Activated gamma-delta T cell (primary cell): ENCODE measurements at places on chromosomes 2 and 18.

DNA sequence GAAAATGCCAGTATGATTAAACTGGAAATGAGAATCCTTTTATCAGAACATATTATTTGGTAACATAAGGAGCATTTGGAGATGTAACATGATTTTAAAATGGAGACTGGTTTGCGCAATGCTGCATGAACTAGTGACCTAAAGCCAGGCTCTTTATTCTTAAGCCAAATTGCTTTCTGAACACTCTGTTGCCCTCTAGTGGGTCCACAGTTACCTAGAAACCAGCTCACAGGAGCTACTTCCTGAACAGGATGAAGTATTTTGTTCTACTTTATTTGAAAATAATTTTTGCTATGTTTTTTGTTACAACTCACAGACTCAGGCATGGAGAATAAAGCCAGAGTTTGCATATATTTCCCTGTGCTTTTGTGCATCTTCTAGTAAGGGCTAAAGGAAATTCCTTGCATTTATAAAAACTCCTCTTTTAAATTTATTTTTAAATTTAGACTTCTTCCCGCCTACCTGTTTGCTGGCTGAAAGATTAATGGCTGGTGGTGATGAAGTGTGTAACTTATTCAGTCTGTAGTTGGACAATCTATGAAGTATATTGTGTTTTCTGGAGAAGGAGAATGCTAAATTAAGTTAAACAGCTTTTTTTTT is 146.7 kb downstream of the PARD3B start:
- DNase-seq = no peak

DNA sequence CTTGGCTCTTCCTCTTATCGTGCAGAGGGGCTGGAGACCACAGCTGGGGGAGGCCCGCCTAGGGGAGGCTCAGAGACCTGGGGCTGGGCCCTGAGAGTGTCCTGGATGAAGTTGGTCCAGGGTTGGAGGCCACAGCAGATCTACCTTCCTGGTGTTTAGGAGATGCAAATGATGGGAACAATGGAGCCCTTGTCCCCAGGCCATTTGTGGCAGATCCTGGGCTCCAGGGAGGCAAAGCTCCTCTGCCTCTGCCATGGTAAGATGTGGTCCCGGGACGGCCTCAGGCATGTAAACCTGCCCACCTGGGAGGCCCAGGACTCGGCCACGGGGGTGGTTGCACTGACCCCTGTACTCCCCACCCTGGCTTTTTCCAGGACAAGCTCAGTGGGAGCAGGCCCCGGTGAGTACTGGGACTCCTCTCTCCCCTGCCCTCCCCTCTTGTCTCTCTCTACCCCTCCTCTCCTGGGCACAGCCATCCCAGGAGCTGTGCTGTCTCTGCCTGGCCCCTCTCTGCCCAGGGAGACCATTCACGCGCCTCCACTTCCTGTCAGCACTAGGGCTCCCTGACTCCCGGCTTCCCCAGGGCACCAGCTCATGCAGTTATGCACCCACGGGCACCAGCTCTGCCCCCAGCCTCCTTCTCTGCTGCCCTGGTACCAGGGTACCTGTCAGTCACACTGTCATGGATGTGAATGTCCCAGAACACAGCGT is 10.9 kb downstream of the SH2D6 start:
- no peak for DNase-seq

- no peak for DNase-seq
Measured at GRCh38 chr2:46488389-46488788, 9.0 kb downstream of the TMEM247 start.

DNA sequence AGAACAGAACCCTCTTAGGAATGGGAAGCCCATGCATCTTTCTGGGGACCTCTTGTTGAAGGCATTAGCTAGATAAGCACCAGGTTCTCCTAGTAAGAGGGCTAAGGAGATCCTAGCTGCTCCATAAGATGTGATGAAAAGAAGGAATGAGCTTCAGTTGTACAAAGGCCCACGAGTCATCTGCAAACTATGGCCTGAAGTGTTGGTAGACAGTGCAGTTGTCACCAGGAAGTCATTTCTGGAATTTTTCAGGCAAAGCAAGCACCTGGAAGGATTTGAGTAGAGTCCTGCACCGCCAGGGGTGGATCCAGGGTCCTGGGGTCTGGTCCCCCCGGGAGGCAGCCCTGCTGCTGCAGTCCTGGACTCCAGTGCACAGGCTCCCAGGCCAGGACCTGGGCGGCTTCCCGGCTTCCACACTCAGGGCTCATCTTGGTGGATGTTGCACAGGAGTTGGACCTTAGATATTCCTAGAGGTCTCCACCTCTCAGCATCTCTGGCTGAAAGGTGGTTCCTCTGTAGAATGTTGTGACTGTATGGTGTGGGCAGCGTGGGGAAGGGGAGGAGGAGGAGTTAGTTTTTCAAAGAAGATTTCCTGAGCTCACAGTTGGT is 85.3 kb downstream of the LDLRAD4 start:
- DNase-seq = no peak

- DNase-seq = no peak
Measured at GRCh38 chr2:200376513-200377354, 70.2 kb downstream of the SPATS2L start.

DNA sequence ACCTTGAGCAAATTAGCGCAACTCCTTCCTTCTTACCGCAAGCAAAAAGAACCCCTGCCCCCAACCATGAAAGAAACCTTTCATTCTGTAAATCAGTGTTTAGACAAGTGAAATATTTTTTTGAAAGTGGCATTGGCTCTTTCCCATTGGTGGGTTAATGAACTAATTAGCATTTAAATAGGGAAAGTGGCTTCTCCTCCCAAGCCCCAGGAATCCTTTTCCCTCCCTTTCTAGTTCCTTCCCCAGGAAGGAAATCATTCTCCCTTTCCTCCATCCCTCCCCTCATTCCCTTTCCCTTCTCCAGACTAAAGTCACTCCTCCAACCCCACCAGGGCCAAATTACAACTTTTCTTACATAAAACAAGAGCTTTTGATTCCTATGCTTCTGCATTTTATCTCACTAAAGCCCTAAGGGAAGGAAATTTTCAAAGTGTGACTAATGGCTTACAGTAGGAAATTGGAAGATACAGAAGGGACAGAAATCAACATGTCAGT is 22.9 kb upstream of the TYMS start:
- no peak for DNase-seq

GRCh38 chr2:229370509-229370908 is 99.4 kb upstream of the PID1 start:
- no peak for DNase-seq

GRCh38 chr2:9100080-9100876 is 96.8 kb upstream of the MBOAT2 start:
- DNase-seq = no peak

GRCh38 chr2:209845666-209846065 is 74.0 kb downstream of the UNC80 start:
- no peak for DNase-seq

GRCh38 chr2:88627856-88628570 is 749 bp upstream of the EIF2AK3 start:
- DNase-seq = peak; percentile 28

GRCh38 chr2:8120506-8120860 is 561.4 kb upstream of the ID2 start:
- DNase-seq = no peak

DNA sequence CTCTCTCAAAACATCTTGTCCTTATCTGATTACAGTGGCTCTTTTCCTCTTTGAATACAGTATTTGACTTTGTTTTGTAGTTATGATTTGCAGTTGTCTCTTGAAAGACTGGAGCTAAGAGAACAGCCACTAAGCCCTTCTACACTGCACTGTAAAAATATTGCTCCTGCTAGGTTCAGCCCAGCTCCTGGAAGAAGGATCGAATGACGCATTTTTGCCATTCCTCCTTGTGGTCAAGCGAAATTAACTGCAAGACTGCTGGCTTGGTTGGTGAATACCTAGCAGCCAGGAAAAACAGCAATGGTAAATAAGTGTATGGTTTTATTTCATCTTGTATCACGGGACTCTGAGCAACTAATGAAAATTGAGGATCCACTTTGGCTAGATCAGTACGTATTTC is 407.8 kb upstream of the CDH2 start:
- DNase-seq = no peak

DNA sequence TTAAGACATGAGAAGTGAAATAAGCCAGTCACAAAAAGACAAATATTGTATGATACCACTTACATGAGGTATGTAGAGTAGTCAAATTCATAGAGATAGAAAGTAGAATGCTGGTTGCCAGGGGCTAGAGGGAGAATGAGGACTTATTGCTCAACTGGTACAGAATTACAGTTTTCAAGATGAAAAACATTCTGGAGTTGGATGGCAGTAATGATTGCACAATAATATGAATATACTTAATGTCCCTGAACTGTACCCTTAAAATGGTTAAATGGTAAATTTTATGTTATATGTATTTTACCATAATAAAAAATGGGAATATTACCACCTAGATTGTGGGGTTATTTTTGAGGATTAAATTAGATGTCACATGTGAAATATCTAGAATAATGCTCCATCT is 341.2 kb downstream of the CLIP4 start:
- DNase-seq = no peak

DNA sequence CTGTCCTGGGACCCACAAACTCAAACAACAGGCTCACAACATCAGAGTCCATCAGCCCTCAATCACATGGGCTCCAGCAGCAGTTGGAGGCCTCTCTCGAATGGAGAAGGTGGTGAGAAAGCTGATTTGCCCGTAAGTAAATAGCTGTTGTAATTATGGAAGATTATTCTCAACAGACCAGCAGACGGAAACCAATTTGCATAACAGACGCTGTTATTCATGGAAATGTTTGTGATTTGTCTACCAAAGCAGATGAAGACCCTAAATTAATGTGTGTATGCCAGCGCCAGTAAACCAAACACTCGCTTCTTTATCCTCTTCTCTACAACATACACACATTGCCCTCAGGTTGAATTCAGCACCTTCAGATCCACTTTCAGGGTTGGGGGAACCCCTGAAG is 23.4 kb upstream of the GALNT14 start:
- DNase-seq = no peak

- DNase-seq = no peak
Measured at GRCh38 chr2:58710795-58711279, 469.7 kb upstream of the FANCL start.

GRCh38 chr2:204657024-204657423 is 111.7 kb downstream of the PARD3B start:
- DNase-seq = no peak
